ENCODE measurements at places on chromosomes 11 and 22.

GRCh38 chr22:21958360-21959273, 6.0 kb upstream of the PPM1F start:
- DNase-seq, result no peak

DNA sequence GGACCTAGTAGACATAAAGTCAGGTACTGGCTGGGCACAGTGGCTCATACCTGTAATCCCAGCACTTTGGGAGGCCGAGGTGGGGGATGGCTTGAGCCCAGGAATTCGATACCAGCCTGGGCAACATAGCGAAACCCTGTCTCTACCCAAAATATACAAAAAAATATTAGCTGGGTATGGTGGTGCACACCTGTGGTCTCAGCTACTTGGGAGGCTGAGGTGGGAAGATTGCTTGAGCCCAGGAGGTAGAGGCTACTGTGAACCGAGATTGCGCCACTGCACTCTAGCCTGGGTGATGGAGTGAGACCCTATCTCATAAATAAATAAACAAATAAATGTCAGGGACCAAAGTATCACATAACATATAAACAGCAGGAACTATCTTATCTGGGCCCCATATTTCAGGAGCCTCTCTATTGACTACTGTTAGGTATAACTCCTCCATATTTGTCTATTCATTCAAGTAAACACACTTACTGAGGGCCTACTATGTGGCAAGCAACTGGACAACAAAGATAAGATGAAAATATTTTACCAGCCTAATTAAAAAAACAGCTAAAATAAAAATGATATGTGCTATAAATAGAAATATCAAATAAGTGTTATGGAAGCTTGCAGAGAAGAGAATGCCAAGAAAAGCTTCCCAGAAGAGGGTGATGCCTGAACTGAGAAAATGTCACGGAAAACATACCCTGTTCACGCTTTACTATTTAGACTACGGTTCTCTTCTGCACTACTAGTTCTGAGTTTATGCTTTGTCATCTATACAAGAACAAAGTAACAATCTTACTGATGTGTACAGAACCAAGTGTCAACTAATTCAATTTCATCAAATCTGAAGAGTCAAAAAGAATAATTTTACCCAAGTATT, 2.0 kb downstream of the NUP98 start:
- DNase-seq, result no peak

DNA sequence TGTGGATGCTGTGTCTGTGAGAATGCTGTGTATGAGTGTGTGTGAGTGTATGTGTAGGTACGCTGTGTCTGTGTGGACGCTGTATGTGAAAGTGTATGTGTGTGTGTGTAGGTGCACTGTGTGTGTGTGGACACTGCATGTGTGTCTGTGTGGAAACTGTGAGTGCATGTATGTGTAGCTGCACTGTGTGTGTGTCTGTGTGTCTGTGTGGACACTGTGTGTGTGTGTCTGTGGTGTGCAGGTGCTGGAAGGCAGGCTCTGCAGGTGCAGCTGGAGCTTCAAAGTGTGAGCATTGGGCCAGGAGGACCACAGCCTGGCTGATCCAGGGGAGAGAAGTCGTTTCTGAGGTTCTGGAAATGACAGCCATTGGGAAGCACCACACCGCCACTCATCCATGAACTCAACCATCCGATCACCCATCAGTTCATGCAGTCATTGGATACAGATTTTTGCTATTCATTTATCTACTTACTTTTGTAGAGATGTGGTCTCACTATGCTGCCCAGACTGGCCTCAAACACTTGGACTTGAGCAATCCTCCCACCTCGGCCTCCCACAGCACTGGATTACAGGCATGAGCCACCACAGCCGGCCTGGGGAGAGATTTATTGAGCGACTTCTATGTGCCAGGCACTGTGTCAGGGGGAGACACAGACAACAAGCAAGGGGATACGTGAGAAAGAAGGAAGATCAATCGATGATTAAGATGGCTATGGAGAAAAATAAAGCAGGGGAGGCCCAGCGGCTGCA, 9.6 kb downstream of the TRPM5 start:
- DNase-seq, result no peak

DNA sequence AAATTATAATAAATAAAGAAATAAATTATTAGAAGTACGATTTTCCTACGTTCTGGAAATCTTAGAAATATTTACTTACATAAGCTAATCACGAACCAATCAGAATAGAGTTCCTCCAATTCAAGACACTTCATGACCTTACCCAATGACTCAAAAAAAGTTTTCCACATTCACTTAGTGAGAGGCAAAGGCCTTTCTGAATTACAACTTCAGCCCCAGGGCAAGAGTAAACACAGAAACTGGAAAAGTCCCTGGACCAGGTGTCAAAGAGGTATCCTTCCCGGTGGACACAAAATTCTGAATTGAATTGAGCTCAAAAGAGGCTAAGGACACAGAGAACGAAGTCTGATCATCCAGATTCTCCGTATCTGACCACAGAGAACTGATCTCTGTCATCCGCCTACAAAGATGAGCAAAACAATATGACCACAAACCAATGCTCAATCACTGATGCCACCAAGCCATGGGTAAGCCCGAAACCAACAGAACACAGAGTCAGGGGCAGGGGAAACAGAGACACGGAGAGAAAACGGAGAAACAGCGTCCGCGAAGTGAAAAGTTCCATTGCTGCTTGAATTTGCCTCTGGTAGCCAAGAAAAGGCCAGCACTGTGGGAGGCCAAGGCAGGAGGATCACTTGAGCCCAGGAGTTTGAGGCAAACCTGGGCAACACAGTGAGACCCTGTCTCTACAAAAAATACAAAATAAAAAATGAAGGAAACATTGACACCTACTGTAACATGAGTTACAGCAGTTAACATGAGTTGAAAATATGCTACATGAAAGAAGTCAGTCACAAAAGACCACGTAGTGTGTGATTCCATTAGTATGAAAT, 6.8 kb downstream of the BID start:
- no peak for DNase-seq

DNA sequence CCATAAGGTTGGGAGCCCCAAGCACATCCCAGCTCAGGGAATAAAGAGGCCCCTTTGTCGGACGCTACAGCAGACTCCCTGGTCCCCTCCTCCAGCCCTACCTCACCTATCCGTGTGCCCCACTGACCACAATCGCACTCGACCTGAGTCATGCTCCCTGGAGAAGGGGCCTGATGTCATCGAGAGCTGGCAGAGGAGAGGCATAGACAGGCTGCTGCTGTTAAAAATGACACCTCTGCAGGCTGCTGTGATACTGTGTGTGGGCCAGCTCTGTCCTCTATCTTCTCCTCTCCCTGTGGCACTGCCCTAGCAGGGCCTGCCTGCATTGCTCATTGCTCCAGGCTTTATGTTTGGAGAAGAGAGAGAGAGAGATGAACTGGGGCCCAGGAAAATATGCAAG, 123.4 kb upstream of the SYT13 start:
- no peak for DNase-seq

GRCh38 chr11:60872961-60873524, 5.7 kb downstream of the ZP1 start:
- no peak for DNase-seq

DNA sequence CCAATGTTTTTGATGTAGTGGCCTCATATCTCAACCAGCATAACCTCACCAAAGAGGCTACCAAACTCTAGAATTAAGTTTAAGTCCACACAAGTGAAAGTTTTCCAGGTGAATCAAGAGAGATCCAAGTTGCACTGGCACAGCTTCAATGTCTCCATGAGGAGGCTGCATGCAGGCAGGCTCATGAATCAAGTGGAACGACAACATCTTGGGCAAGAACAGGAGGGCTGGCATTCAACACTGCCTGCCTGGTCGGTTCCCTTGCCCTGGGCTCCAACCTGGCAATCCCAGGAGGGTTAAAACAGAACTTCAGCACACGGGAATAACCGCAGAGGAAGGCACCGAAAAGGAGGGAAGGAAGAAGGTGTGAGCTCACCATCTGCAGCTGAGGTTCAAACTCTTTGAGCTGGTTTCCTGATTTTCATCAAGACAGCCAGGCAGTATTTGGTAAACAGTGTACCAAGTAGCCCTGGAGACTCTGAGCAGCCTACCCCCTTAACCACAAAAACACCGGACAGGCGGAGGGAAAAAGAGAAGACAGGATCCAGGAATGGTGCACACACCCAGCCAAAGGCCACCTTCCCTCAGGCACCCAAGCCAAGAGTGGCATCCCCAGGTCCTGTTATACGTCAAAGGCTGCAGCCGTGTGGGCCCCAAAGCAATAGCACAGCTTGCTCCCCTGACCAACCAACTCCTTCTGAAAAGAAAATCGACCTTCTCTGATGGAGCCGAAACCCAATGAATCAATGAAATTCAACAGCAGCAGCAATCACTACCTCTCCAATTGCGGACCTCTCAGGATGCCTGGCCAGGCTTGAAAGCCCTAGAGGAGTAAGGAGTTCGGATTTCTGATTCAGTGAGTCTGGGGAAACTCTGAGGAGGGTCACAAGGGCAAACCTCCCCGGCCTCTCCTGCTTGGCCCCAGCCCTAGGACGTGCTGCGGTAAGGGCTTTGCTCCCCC, 1.3 kb downstream of the PACSIN2 start:
- no peak for DNase-seq

DNA sequence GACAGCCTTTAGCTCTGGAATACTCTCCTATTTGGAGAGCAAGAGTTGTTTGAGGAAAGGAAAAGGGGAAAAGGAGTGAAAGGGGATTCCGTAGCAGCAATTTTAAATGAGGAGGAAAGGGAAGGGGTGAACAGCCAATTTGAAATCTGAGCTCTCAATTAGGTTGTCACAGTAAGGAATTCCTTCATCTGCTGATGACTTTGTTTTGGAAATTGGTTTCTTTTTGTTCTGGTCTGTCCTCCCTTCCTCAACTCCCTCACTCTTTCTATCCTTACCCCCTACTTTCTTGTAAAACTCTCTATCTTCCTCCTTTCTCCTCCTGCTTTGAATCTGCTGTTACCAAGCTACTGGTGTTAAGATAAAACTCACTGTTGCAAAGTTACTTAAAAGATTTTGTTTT, 1155.6 kb downstream of the DLG2 start:
- no peak for DNase-seq

GRCh38 chr22:19910180-19910744, 31.3 kb upstream of the COMT start:
- DNase-seq, result no peak

GRCh38 chr22:47071078-47071806, 308.8 kb downstream of the TBC1D22A start:
- DNase-seq, result no peak

DNA sequence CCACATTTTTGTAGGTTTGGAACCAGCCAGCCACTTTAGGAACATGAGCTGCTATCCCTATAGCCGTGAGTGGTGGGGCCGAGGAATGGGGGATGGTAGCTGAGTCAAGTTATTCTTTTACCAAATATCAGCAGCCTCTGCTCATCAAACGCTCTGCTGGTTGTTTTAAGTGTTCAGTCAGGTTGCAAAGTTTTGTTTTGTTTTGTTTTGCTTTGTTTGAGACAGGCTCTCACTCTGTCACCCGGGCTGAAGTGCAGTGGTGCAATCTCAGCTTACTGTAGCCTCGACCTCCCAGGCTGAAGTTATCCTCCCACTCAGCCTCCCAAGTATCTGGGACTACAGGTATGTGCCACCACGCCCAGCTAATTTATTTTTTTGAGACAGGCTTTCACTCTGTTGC, 14.4 kb downstream of the CABIN1 start:
- DNase-seq, result no peak

DNA sequence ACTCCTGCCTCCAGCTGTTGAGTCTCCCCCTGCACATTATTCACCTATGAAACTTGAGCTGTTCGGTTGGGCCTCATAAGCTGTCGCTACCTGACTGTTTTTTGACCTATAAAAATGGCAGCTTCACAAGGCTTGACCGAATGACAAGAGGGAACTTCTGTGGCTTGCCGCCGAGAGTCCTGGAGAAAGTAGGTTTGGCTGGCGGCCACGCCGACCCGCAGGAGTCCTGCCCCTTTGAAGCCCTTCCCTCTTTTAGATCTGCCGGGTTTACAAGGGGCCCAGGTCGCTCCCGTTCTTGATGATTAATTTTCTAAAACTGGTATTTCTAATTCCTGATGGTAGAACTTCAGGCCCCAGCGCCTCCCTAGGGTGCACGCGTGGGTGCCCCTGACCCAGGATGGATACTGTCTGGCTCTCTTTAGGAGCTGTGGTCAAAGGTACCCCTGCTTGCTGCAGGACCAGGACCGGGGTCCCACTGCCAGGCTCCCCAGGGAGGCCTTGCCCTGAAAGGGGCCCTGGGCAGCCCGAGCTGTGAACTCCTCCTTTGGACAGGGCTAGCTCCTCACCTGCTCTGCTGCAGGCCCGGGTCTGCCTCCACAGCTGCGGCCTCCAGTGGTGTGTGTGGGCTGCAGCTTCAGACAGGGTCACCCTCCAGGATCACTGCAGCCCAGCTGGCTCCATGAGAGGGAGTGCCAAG, 171.8 kb downstream of the CTTN start:
- no peak for DNase-seq

GRCh38 chr11:30316237-30316636, 6.7 kb upstream of the ARL14EP start:
- no peak for DNase-seq

DNA sequence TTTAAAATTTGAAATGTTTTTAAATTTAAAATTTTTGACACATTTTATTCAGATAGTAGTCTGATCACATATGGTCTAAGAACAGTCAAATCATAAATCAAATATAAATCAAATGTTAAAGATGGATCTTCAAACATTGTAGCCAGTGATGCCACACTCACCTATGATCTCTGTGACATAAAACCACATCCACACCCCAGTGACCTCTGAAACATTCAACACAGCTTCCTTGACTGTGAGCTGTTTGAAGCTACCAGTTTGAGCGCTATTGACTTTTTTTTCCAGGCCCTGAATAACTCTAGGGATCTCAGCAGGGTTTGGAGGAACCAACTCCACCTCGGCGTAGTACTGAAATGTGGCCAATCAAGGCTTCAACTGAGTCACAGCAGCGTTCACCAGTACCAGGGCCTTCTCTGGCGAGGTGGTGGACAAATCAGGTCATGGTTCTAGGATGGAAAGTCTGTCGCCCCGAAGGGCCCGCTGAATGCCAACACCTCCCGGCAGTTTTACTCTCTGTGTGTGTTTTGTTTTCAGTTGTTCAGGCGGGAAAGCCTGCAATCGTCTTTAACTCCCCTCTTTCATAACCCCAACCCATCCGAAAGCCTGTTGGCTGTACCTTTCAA, 4.3 kb upstream of the MARK2 start:
- DNase-seq, result no peak

DNA sequence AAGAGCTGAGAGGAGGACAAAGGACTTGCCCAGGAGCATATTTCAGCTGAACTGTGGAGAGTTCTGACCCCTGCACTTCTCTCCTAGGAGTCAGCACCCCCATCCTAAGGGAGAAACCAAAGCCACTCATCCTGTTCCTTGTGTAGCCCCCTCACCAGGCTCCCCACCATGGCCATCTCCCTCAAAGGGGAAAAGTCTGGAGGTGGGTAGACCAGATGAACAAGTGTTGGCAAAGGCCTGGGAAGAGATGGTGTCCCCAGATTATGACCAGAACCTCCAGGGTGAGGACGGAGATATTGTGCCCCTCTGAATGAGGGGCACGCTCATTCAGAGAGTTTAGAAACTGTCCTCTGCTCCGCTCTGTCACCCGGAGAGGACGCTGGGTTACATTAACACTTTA, 880.0 kb downstream of the BRD1 start:
- DNase-seq, result no peak

All from BE2C (cell line).